ENCODE measurements at places on chromosomes 7 and 10.

DNA sequence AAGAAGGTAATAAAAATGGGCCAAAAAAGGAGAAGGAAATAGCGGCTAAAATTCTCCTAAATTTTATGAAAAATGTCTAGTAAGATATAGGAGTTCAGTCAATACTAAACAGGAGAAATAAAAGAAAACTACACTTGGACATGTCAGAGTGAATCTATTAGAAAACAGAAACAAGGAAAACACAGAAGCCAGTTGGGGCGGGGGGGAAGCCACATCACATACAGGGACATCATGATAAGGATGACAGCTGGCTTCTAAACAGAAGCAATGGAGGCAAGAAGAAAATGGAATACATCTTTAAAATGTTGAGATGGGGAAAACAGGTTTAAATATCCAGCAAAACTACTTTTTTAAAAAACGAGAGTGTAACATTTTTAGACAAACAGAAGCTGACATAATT is 77.8 kb downstream of the CUBN start:
- no peak for DNase-seq

DNA sequence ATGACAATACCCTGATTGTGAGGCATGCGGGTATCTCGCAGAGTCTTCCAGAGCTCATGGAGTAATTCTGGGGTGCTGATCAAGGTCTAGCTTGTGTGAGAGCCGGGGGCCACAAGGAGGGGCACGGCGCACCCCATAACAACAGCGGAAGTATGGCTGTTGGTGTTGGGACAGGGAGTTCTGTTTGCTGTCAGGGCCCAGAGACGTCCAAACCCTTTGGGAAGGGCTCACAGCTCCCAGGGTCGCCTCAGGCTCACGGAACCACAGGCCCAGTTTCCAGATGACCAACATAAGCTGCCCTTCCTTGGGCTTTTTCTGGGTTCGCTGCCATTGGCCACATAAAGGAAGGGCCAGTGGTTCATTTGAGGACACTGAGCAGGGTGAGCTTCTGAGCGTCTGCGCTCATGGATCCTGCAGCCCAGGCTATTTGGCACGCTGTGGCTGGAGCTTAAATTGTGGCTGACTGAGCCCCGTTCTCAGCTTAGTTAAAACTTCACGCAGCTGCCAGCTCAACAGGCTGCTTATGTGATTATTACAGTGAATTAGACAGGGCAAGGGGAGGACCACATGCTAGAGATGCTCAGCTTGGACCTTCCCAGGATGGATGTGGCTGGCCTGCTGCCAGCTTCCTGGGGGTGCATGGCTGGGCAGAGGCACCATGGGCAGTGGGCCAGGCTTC is 92.3 kb downstream of the DNAJB6 start:
- no peak for DNase-seq

- no peak for DNase-seq
These were observed 48.3 kb downstream of the ALOX5 start for GRCh38 chr10:45422207-45422865.

DNA sequence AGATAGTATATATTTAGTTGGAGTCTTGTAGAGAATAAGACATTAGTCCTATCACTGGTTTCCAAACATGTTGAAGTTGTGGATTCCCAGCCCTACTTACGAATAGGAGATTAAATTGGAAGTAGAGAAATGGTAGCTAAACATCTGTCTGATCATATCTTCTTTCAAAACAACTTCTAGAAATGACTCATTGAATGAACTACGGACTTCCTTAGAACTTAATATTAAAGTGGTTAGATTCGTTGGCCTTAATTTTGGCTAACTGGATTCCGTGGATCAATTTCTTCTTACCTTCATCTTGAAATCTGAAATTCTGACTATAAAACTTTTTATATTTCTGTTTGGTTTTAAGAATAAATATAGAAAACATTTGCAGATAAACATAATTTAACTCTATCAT is 3.4 kb downstream of the PHF14 start:
- DNase-seq = no peak

- peak; percentile 70 for DNase-seq
These were observed 280.3 kb downstream of the USP6NL start for GRCh38 chr10:11331046-11331577.

- no peak for DNase-seq
These were observed 16.9 kb downstream of the TSPAN14 start for GRCh38 chr10:80471001-80471400.

DNA sequence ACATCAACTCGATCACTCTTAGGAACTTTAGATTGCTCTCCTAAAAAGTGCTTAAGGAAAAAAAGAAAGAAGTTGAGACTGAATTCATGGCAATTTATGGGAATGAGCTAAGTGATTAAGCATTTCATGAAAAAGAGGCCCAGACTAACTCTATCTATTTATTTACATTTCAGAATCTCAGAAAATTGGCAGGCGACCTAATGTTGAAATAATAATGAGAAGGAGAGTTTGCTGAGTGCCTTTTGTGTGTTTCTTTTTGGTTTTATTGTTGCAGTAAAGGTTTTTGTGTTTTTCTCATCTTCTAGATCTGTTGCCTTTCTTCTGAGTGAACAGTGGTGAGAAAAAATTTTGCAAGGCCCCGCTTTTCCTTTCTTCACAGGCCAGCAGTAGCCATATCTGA is 3.8 kb downstream of the GRK5 start:
- no peak for DNase-seq

GRCh38 chr10:45407542-45407941 is 33.5 kb downstream of the ALOX5 start:
- DNase-seq = peak; percentile 83

- DNase-seq = no peak
These were observed 6.7 kb upstream of the FAM180A start for GRCh38 chr7:135755351-135755753.

GRCh38 chr10:124146483-124146882 is 53.1 kb upstream of the CHST15 start:
- DNase-seq = no peak

GRCh38 chr10:74799721-74800221 is 26.6 kb upstream of the KAT6B start:
- DNase-seq = peak; percentile 40

Data from hematopoietic multipotent progenitor cell treated with erythropoietin and hydrocortisone succinate and interleukin-3 and kit ligand, for 8 days (in vitro differentiated cells).